ENCODE measurements at places on chromosomes 4 and X.

DNA sequence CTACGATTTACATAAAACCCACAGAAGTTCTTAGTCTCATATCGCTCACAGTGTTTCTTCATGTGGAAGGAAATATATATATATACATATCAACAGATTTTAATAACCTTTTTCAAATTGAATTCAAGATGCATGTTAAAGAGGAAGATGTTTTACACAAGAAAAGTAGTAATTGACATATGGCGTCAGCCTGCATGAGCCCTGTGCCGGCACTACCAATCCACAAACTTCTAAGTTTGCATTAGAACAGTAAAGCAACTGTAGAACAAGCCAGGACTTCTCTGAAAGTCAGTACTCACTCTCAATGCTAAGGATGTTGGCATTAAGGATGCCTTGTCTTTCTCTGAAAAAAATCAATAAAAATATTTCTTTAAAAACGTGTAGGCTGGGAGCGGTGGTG lies 441.3 kb upstream of the SMIM31 start:
- DNase-seq = no peak

DNA sequence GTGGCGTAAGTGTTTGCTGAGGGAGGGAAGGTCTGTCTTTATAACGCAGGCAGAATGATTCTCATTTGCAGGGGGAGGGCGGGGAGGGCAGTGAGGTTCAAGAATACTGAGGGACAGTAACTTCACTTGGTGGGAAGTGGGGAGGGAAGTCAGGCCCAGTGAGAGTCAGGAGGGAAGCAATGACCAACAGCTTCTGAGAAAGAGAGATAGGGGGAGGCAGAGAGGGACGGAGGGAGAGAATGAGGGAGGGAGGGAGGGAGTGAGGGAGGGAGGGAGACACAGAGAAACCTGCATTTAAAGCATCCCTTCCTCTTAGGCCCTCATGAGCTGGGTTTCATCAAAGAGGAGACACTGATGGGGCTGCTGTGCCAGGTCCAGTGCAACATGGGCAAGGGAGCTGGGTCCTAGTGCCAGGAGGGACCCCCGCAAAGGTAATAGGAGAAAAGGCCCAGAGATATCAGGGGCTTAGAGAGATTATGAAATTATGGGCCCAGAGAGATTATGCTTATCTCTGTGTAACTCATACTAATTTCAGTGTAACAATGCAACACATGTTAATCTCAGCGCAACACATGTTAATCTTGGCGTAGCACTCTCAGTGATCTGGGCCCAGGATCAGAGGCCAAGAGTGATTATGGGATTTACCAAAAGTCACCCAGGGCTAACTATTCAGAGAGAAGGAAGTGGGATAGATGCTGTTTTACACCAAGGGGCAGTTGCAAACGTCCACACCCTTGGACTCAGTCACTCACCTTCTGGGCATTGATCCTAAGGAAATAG lies 112.1 kb downstream of the DRD5 start:
- DNase-seq = no peak

DNA sequence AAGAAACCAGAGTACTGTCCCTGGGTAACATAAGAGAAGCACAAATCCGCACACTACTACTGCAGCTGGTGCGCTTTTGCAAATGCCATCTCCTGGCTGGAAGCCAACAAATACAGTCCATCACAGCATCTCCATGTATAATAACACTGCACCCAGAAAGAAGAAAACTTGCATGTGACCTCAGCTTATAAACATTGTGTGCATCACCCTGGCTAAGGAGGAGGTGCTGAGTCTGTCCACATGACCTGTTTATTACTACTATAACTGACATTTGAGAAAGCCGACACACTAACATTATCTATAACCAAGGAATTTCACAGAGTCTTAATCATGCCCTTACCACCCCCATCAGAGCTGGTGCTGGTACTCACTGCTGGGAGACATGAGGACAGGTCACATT lies 516.8 kb downstream of the CFAP47 start:
- no peak for DNase-seq

- no peak for DNase-seq
Observed at GRCh38 chr4:184167576-184167975, 50.1 kb downstream of the ENPP6 start.

GRCh38 chrX:154828016-154828408 lies 6.5 kb downstream of the SMIM9 start:
- no peak for DNase-seq
